Stimulated activated naive CD4-positive, alpha-beta T cell treated with Interleukin-2 at 50 U/mL for 16 hours (primary cell): ENCODE measurements at places on chromosomes 5 and 9.

- DNase-seq, result no peak
These were observed 28.1 kb downstream of the ACSL6 start for GRCh38 chr5:131983244-131983771.

DNA sequence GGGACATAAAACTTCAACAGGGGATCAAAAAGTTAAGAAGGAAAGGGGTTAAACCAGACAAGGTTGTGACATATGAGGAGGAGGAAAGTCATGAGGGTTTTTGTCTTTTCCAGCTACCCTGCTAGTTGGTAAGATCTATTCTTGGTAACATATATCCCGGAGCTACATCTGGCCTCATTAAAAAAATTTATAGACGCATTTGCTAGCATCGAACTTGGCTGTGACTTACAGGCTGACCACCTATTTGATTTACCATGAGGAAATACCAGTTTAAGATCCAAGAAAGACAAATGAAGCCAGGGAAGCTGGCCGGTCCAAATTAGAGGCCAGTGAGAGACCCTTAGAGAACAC lies 87.6 kb upstream of the NIPAL4 start:
- DNase-seq, result no peak

- DNase-seq, result no peak
These were observed 227.3 kb upstream of the CDH18 start for GRCh38 chr5:20215257-20215656.

GRCh38 chr9:125890826-125891225 lies 143.7 kb downstream of the PBX3 start:
- DNase-seq, result no peak

DNA sequence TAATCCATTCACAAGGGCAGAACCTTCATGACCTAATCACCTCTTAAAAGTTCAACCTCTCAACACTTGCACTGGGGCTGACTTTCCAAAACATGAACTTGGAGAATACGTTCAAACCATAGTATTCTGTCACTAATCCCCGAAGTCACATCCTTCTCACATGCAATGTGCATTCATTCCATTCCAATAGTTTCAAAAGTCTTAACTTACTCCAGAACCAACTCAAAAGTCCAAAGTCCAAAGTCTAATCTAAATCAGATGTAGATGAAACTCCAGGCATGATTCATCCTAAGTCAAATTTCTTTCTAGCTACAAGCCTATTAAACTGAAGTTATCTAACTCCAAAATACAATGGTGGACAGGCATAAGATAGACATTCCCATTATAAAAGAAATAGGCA lies 21.7 kb upstream of the ADAMTSL1 start:
- no peak for DNase-seq

- no peak for DNase-seq
These were observed 268.2 kb upstream of the TAS2R1 start for GRCh38 chr5:9898319-9898718.

DNA sequence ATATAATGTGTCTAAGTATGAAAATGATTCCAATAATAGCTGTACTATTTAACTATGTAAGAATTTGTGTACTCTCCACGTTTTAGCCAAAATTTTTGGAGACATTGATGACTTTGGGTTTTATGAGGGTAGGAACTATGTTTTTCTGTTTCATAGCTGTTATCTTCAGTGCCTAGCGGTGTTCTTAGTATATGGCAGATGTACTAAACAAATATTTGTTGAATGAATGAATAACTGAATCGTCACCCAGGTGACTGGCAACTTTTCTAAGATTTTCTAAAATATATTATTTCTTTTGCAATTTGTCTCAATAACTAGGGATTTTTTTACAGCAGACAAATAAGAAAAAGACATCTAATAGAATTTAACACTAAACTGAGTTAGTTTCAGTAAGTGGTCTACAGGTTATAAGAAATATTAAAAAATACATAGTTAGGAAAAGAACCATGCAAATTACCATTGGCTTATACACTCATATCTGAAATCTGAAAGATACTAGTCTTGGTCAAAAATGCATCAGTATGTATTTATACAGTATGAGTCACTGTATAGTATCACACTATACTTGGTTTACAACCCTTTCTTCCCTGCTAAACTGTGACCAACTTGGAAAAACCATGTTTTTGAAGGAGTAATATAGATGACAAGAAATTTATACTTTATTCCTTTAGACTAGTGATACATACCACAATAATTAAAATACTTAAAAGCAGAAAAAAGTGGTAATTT lies 10.5 kb upstream of the ERCC6L2 start:
- no peak for DNase-seq

DNA sequence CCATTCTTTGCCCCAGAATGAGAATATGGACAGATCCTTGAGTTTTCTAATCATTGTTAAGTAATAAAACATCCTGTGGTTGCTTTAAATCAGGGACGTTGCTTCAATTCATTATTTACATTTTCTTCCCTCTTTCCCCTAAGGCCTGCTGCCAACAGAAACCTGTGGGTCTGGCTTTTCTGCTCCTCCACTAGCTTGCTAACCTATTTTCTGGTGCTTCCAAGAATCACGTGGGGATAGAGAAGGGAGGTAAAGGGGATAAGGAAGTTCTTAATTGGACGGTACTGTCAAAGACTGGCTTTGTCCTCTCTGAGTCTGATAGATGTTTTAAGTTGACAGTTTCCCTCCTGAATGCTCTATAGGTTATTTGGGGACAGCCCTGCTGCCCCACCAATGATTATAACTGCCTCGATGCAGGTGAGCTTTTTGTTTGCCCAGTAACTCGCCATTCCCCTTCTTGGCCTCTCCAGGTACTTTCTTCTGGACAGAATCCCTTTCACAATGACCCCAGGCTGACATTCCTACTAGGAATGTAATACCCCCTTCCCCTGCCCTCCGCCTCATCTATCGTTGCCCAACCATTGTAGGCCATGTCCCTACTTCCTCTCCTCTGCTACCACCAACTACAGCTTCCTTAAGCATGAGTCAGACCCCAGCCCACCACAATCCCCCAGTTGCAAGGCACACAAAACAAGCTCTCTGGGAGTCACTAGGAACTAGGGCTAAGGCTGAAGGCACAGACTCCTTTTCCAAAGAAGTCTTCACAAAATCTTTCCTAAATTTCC lies 19.9 kb upstream of the CPEB4 start:
- no peak for DNase-seq

GRCh38 chr5:157816682-157817386 lies 42.1 kb downstream of the CLINT1 start:
- DNase-seq, result no peak

GRCh38 chr9:126392662-126393371 lies 66.2 kb downstream of the MVB12B start:
- DNase-seq, result no peak

DNA sequence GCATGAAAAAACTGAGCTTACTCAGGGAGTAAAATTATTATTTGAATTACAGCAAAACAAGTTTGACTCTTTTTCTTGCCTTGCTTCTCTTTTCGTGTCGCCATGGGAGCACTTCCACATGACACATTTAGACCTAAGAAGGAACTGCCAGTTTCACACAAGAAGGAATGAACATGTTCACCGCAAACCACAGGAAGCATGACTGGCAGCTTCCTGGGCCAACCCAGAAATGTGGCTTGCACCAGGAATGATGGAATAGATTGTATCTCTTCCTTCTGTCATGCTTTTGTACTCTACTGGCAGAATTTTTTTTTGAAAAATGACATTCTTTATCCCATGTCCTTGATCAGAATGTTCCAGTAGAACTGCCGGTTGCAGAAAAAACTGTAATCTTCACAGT lies 32.9 kb upstream of the MAN2A1 start:
- DNase-seq, result no peak

- DNase-seq, result no peak
These were observed 4.0 kb upstream of the SLC46A2 start for GRCh38 chr9:112894699-112895098.

GRCh38 chr5:45696206-45696836 lies at the start of gene HCN1:
Gene HCN1 (minus strand): TSS chr5:45696380.
- no peak for DNase-seq

GRCh38 chr5:132812781-132813598 lies at the start of gene SOWAHA:
Gene SOWAHA (plus strand): TSS chr5:132813302. CDS start chr5:132813622, 320 bp downstream.
- DNase-seq, result no peak

GRCh38 chr5:36887532-36887931 lies 11.0 kb downstream of the NIPBL start:
- no peak for DNase-seq

DNA sequence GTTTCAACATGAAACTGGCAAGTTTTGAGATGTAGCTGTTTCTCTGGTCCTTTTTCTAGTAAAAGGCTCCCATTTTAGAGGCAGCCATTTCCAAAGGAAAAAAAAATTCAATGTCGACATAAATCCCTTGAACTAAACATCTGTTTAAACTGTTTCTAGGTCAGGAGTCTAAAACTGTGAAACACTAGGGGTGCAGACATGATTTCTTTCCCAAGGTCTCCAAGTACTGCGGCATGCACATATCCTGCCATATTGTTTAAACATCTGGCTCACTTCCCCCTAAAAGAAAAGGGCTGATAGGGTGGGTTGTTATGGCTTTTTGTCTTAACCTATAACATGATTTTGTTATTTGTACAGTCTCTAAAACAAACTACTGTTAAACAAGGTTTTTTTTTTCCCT lies 51.1 kb downstream of the NFIB start:
- DNase-seq, result no peak

DNA sequence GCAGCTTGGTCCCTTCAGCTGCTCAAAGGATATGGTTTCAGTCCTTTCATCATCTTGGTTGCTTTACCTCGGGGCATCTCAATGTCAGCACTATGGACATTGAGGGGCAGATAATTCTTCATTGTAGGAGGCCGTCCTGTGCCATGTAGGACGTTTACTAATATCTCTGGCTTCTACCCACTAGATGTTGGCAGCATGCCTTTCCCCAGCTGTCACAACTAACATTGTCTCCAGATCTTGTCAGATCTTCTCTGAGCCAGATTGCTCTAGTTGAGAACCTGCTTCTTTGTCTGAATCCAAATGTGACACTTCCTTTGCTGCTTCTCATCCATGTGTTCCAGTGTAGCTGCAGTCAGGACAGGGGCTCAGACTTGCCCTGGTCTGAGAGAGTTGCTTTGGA lies 10.3 kb downstream of the PTPA start:
- no peak for DNase-seq

GRCh38 chr5:78985725-78986223 lies 664 bp upstream of the ARSB start:
- DNase-seq, result peak; percentile 71

DNA sequence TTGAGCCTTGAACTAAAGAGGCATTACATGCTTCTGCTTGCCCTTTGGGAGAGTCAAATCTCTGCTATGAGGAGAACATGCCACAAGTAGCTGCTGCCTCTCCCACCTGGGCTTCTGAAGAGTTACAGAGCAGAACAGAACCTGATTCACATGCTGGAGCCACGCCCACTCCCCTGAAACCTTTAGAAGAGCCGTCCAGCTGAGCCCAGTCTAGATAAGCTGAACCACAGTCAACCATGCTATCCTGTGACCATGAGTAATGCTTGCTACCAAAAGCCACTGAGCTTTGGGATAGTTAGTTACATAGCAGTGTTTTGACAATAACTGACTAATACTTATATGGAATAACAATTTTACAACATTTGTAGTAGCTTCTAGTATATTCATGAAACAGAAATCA lies 111.0 kb upstream of the VCAN start:
- DNase-seq, result no peak

- no peak for DNase-seq
These were observed 2.5 kb upstream of the NEUROG1 start for GRCh38 chr5:135538261-135538660.

DNA sequence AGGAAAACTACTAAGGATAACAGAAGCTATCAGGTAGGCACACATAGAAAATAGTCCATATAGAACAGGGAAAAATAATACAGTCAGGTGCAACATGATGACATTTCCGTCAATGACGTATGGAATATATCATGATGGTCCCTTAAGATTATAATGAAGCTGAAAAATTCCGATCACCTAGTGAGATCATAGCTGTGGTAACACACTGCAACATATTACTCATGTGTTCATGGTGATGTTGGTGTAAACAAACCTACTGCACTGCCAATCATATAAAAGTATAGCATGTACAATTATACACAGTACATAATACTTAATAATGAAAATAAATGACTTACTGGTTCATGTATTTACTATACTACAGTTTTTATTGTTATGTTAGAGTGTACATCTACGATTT lies 60.0 kb downstream of the MEGF9 start:
- DNase-seq, result no peak

DNA sequence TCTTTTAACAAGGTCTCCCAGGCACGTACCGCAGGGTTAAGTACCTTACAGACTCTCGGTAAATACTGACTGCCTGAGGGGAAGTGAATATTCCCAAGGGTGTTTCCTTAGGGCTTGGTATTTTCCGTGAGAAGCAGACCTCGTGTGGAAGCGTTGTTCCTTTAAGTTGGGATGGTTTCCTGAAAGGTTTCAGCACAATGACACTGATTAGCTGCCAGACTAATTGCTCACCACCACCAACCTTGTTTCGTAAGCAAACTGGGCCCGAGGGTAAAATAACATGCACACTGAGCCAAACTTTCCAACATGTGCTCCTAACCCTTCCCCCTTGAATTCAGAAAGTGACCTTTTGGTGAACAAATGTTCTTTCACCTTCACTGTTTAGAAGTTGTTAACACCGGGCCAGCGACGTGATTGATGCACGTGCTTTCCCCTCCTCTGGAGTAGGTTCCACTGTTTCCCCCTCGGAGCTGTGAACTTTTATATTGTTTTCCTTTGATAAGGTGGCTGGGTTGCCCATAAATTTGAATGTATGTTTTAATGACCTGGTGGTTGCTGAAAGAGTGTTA lies 128.1 kb upstream of the RPS23 start:
- no peak for DNase-seq

GRCh38 chr9:112555101-112555643 lies 68.5 kb downstream of the KIAA1958 start:
- DNase-seq, result no peak

DNA sequence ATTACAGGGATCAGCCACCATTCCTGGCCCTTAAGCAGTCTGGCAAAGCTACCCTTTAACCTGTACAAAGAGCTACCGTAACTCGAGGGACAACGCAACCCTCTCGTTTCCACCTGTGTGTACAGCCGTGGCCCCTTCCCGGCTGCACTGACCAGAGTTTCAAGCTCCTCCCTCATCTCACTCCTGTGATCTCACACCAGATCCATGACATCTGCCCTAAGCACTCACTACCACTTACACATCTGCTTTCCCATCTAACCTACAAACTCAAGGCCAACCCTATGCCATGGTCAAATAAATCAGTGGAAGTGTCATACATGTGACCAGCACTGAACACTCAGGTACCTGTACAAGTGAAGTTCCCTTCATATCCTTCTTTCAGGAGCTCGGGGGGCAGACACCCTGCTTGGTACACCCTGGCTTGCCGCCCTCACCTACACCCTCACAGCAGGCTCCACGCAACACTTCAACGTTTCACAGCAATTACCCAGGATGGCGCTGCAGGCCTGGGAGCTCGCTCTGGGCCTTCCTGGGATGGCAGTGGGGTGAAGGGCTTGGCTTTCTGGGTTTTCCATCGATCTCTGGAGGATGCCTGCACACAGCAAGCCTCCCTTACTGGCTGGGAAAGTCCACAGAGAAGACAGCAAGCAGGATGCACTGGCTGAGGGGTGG lies 61.7 kb downstream of the PRRT1B start:
- DNase-seq, result no peak
